ENCODE measurements at places on chromosomes 13 and 19.

DNA sequence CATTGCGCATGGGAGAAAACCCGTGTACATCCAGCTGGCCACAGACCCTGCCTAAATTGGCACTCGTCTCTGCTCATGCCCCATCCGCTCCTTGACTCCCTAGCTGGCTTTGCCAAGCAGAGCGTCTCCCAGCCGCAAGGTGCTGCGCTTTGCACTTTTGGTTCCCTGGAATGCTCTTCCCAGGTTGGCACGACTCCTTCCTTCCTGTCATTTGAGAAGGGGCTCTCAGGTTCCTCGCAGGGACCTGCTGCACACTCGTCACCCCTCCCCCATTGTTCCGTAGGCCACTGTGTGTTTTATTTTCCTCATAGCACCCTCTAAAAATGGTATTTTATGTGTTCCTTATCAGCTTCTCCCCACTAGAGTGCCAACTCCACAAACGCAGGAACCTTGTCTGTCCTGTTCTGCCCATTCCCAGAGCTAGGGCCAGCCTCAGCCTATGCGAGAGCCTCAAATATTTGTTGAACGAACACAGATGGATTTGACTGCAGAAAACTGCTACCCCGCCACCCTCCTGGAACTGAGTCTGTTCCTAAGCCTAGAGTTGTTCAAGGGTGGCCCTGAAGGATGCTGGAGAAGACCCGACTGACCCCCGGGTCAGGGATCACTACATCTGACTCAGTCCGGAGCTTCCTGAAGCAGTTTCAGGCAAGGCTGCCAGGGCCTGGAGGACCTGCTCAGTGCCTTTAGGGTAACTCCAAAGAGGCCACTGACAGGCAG, 8.4 kb upstream of the CEBPA start:
- DNase-seq = no peak

GRCh38 chr13:42553098-42554046, 20.6 kb upstream of the TNFSF11 start:
- no peak for DNase-seq

- no peak for DNase-seq
Measured at GRCh38 chr19:48804496-48804895, 6.3 kb downstream of the BCAT2 start.

DNA sequence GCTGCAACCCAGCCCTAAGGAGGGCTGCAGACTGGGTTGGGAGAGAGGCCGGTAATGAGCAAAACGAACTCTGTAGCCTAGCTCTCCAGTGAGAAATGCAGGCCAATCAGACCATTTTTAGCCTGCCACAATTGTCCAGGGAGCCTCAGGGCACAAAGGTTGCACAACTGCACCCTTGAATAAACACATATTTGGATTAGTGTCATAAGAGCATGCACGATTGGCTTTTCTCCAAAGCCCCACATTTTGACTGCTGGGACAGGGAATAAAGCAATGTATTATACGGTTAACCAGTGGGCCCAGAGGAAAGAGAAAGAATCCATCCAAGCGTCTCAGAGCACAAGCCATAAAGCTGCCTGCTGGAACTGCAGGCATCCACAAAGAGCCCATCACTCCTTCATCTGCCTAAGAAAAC, 729.4 kb upstream of the SGCG start:
- no peak for DNase-seq

GRCh38 chr19:29675650-29676186, 10.5 kb downstream of the PLEKHF1 start:
- no peak for DNase-seq

GRCh38 chr19:50513746-50514345, at the start of gene ASPDH:
TSS of gene ASPDH (minus strand) at chr19:50513913. CDS start at chr19:50513823, 90 bp downstream.
- no peak for DNase-seq

GRCh38 chr19:56917998-56918397, 77.5 kb upstream of the PEG3 start:
- no peak for DNase-seq

DNA sequence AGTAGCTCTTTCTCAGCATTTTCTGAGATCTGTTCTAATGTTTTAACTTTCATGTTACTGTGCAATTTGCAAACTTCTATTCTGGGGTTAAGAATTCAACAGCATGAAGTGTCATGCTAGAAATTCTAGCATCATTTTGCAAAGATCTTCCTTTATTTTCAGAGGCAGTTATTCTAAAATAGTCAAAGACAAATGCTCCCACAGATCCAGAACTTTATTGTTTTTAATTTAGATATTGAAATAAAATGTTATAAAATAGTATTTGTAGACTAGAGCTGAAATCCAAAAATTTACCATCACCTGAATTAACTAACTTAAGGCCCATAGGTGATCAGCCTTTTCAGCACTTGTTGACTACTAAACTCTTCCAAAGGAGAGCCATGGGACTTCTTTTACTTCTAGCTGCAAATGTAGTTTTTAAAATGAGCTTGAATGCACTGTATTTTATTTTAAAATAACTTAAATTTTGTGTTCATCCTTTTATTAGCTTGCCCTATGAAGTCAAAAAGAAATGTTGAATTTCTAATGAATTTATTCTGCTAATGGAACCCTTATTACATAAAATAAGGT, 3.2 kb downstream of the MAB21L1 start:
- DNase-seq = no peak
